ENCODE measurements at places on chromosomes 3 and 15. TPM values are rescaled to one million over a fixed set of nuclear protein-coding genes. Genes with fewer than 3 reads are reported as not detected.
A peak's percentile ranks its signal among the peaks of the same experiment; 100 is the strongest.

DNA sequence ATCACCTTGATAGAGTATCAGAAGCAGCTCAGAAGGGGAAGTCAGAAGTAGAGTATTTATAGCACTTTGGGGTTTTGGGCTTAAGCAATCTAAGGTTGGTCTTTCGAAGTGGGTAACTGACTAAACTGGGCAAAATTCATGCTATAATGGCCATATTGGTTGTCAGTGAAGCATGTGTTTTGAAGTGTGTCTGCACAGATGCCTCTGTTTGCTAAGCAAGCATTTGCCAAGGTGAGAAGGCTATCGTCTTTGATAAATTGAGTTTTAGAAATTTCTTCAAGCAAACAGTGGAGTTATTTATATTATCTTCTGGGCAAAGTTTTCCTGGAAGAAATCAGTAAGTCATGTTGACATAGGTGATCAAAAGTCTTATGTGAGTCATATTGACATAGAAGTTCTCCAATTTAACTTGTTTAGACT, 412.8 kb upstream of the TGFBR2 start:
- DNase-seq: no peak

DNA sequence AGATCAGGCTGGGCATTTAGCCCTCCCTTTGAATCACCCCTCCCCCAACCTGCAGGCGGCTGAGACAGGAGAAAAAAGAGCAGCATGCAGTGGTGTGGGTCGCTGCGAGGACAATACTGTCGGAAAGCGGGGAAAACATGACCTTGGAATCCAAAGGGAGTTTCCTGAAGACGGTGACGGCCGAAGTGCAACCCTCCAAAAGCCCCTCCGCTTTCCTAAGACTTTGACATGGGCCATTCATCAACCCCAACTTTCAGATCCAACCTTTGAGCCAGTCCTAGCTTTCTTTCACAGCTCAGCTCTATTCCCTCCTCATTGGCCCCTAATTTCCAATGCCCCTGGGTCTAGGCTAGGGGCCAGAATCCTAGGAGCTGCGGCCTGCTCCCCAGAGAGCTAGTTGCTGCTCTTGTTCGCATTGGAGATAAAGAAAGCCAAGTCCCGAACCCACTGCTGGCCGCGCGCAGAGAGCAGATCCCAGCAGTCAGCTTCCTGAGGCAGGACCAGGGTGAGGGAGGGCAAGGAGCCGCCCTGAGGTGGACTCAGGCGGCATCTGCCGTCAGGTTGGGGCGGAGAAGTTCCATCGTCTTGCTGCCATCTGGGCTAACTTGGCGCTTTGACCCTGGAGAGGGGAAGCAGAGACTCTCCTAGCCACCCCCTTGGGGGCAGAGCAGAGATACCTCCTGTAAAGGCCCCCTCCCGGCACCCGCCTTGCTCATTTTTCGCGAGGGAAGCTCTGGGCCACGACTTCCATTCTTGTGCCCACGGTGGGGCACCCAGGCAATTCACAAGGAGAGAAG, 914 bp downstream of the ZIC4 start:
- no peak for DNase-seq

The XIRP1 gene
- total RNA-seq: not detected

The SERPINI2 gene
- total RNA-seq: not detected

The GPR156 gene
- total RNA-seq: 0.89 TPM

GRCh38 chr3:14412831-14413380, 10.5 kb downstream of the SLC6A6 start:
- DNase-seq: no peak

DNA sequence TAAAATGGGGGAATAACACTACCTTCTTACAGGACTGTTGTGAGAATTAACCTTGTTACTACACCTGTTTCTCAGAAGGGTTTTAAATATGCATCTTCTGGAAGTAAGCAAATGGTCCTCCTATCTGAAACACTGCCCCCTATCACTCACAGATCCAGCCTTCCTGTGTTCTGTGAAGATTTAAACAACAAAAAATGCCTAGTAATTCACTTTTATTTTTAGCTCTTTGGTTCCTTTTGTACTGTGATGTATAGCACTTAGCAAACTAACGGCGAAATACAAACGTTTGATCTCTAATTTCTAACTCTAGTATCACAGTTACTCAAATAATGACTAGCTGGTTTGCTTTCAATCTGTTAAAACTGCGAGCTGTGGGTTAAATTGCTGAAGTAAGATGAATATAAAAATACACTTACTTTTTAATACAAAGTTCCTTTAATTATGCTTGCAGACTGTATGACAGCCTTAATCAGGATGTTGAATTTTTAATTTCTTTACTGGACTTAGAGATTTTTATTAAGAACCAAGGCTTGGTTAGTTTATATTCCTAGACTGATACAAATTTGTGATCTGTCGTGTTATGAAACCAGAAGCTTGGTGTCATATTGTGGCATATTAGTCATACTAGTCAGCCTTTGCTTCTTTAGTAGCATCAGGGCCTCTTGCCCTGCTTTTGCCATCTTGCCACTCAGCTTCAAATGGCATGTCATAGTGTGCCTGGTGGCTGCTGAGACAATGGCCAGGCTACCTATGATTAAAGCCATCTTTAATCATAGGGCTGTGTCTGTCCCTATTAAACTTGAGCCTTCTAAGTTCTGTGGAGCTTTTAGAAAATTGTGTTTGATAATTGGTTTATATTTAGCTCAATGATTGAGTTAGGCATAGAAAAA, 9.2 kb downstream of the EIF3J start:
- DNase-seq: no peak

- DNase-seq: peak; percentile 83
Observed at GRCh38 chr3:52190294-52191074, 7.5 kb upstream of the ALAS1 start.

- no peak for DNase-seq
Observed at GRCh38 chr15:62444104-62445022, 279.3 kb upstream of the C2CD4B start.

GRCh38 chr3:83769791-83770663, 1188.8 kb upstream of the CADM2 start:
- no peak for DNase-seq

The TICRR gene
- 1.8 TPM for total RNA-seq

GRCh38 chr15:52360229-52361203, 64.9 kb upstream of the MYO5C start:
- DNase-seq: no peak

Measured in stomach (tissue), 19 donors.